ENCODE measurements at places on chromosomes 3 and 15.

GRCh38 chr3:197298945-197299854 lies 788 bp upstream of the DLG1 start:
- DNase-seq = peak; percentile 52

DNA sequence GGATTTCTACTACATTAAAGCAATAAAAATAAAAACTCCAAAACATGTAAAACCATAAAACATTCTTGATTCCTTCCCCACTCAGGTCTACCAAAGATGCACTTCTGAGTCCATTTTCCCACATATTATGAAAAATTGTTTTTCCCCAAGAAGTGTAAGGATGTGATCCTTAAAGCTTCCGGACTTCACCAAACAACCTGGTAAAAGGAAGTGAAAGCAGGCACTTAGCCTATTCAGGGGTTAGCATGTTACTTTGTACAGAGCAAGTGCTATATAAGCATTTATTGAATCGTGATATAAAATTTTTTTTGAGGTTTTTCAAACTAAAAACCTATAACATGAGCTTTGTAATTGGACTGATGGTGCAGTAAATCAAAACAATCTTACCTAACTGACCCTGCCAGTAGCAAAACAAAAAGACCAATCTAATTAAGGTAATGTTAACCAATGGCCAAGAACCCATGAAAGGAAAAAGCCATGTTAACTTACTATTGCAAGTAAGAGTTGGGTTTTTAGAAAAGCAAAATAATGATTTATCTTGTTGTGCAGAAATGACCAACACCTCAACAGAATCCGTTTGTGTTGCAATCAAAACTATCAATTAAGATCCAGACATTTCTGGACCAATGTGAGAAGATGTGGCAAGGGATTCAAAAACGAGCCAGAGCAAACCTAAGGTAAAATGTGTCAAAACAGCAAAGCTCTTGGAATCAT lies 1.8 kb downstream of the SETD2 start:
- no peak for DNase-seq

DNA sequence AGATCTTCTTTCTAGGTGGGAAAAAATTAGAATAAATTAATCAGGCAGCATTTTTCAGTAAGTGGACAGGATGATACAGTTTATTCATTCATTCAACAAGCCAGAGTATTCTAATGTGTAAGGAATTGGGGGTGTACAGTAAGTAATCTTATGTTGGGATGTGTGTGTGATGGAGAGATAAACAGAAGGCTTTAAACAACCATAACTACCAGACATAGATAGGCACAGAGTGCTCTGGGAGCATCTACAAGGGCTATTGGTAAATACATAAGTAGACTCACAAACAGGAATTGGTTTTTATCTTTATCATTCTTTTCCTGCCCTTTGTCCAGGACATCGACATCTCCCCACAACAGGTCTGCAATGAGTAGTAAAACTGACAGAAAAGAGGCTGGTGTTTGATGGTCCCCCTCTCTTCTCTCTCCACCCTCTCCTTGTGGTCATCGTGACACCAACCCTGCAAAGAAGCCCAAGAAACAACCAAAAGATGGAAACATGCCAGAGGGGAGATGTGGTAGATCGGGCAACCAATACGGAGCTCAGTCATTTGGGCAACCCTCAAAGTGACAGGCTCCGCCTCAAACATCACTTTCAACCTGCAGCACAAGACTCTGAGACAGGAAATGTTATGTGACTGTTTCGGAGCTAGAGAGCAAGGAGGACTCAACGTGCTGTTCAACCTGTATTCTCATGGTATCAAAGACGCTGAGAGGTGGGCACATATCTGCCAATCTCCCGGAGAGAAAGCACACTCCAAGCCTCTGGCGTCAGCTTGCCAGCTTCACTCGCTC lies 28.7 kb upstream of the B3GNT5 start:
- DNase-seq = no peak

DNA sequence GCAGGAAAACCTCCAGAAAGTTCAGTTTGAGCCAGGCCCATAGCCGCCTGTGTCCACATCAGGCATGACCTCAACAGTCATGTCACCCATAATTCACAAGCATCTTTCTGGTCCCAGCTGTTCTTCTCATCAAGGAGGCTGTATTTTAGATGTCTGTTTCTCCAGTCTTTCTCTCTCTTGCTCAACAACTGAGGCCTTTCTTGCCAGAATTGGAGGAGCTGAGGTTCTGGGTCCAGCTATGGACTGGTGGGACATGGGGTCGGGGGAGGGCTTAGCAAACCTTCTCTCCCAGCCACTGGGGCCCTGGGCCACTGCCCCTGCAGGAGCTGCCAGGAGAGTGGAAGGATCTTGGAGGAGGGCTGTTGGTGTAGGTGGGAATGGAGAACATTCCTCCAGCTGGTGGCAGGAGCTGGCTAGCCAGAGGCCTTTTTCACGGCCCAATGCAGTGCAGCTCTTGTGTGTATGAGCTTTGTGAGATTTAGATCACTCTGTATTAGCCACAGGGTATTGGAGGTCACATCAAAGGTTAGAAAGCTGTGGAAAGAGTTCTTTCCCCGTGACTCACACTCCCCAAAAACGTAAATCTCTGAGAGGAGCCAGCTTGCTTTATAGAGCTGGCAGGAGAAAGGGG lies 23.5 kb downstream of the MAGEF1 start:
- no peak for DNase-seq

- no peak for DNase-seq
Measured at GRCh38 chr3:126955004-126955790, 27.7 kb upstream of the PLXNA1 start.

DNA sequence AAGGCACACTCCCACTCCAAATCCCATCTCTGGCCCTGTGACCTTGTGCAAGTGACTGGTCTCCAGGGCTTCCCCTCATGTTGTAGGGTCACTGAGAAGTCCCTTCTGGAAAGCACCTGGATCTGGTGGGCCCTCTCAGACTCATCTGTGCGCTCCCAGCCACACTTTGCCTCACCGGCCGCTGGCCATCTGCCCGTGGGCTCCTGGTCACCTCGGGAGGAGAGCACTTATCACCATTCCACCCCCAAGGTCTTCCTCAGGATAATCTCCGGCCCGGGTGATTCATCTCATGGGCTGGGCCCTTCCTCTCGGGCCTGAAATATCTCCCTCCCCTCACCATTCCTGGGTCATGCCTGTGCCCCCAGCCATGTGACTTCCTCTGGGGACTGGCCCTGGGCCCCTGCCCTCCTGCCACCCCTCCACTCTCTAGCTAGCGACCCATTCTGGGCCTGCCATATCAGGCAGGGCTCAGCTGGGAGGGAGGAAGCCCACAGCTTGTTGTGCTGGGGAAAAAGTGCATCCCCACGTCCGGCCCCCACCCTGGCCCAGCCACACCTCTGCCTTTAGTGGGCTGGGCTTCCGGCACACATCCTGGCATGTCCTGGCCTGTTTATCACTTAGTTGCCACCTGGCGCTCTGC lies 10.6 kb upstream of the WNT7A start:
- DNase-seq = no peak

DNA sequence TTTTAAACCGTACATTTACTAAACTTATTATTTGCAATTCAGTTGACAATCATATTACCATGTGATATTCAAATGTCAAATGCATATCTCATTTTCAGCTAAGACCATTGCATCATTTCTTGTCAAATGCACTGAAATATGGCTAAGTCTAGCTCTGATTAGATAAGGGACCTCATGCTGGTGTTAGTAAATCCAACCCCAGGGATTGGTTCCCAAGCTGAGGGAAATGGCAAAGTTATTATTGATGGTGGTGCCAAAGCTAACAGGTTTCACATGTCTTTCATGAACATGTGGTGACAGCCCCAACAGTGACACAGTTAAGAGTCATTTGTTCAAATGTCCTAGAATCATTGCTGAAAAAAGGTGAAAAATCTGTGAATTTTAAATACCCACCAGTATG lies 641.1 kb downstream of the MECOM start:
- no peak for DNase-seq

GRCh38 chr3:147189016-147189415 lies 217.3 kb downstream of the ZIC4 start:
- DNase-seq = no peak

DNA sequence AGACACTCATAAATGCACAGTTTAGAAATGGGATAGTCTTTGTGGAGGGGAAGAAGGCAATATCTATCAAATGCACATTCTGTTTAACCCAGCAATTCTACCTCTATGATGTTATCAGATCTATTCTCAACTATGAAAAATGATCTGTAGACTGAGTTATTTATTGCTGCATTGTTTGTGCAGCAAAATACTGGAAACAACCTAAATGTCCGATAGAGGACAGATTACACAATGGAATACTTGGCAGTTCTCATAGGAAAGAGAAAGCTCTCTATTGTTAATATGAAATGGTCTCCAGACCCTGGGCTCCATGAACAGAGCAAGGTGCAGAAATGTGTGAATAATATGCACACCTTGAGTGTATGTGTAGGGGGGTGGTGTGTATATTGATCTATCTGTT lies 49.0 kb upstream of the SELENOK start:
- no peak for DNase-seq

GRCh38 chr3:124730129-124730940 lies at the start of gene UMPS:
Gene UMPS, plus strand, starts transcription at chr3:124730452. Its CDS starts 20 bp downstream, at chr3:124730472.
- peak; percentile 94 for DNase-seq

- no peak for DNase-seq
Measured at GRCh38 chr15:31058236-31058962, 43.1 kb downstream of the TRPM1 start.

DNA sequence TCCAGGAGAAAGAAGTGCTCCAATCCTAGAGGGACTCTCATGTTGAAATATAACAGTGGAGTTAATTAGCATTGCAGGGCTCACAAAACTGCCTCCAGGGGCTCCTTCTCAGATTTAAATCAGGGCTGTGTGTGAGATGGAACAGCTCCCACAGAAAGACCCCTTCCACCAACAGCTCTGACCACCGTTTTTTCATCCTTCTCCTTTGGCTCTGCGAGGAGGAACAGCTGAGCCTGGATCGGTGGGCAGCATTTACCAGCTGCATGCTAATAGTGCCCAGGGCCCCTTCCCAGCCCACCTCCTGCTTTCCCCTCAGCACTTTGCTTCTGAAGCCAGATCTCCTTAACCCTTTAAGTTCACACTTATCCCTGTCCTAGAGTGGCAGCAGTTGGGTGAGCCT lies 119.2 kb upstream of the UBE2E1 start:
- no peak for DNase-seq

DNA sequence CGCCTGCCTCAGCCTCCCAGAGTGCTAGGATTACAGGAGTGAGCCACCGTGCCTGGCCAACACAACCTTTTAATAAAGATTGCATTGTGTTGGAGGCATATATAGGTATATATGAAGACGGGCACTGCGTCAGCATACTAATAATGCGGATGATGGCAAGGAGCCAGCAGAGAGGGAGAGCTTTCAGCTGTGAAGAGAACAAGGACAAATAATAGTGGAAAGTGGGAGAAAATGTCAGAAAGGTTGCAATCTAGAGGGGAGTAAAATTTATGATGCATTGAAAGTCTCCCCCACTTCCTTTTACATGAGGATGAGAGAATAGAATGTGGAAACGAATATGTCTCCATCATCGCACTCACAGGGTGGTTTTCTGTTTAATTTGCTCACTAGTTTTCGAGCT lies 170.5 kb upstream of the TBL1XR1 start:
- no peak for DNase-seq

- DNase-seq = no peak
Measured at GRCh38 chr3:69181592-69182211, 59.3 kb upstream of the LMOD3 start.

DNA sequence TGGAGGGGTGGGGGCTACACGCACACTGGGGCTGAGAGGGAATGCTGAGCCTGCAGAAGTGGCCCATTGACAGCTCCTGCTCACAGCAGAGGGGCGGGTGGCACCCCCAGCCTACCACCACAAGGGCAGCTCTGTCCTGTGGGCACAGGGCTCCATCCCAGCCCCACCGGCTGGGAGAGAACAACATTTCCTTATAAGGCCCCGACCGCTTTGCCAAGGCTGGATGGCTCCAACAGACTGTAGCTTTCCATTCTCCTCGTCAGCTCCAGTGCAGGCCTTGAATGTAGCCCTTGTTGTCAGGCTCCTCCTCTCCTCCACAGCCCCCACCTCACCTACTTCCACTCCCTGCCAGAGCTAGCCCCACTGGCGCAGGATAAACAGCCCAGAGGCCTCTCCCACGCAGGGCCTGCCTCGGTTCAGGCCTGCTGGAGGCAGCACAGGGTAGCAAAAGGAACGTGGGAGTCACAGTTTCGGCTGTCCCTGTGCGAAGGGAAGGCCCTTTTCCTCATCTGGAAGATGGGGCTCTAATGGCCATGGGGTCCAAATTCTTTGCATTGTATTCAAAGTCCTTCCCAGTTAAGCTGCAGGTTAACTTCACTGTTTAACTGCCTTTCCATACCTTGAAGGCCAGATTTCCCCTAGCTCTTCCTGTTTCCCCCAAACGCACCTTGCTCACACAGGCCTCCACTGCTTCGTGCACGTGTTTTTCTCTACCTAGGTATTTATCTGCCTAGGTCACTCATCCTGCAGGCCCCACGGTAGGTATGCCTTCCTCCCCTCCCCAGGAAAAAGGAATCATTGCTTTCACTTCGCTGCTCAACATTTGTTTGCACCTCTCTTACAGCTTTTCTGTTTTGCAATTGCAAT lies 101.6 kb upstream of the LPP start:
- peak; percentile 88 for DNase-seq

- no peak for DNase-seq
Measured at GRCh38 chr3:82078246-82078645, 316.8 kb upstream of the GBE1 start.

DNA sequence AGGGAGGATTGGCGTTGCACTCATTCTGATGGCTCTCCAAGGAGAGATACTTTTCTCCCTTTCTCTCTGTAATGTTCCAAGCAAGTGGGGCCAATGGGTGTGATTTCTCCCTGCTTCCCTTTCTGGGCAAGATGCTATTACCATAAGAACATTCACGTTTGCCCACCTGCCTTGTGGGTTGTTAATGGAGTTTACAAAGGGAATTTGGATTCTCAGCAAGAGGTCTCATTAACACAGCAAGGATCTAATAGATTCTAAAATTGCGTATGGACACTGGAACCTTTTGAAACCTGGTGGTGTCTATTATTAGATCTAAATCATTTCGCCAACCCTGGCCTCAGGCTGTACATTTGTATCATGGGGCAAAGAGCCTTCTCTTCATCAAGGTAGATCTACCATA lies 74.1 kb downstream of the SLCO3A1 start:
- no peak for DNase-seq

DNA sequence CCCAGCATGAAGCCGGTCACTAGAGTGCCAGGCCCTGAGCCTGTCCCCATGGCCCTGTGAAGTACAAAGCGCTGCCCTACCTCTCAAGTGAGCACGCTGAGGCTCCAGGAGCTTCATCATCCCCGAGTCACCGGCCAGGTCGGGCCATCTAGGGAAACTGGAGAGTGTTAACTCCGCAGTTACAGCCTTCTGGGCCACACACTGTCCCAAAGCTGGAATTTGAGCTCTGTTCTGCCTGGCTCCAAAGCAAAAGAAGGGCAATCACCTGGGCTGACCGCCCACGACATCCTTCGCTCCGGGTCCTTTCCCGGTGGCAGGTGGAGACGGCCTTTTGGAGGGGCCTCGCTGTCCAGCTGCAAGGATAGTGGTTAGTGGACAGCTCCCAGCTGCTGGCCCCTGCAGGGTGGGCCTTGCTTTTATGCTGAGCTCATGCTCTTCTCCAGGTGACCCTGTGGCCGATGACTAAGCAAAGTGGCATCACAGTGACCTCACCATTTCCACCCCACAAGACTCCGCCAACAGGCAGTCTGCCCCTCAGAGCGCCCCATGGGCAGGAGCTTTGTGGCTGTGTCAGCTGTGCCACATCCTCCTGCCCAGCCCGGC lies 3.5 kb upstream of the MUC4 start:
- no peak for DNase-seq

- no peak for DNase-seq
Measured at GRCh38 chr3:180142041-180142440, 105.3 kb upstream of the PEX5L start.

GRCh38 chr3:155321418-155321817 lies 27.9 kb upstream of the STRIT1 start:
- DNase-seq = no peak

- DNase-seq = peak; percentile 54
Measured at GRCh38 chr15:88909956-88910831, 3.0 kb downstream of the MFGE8 start.

Measured in left ventricle myocardium superior (tissue), 1 donor.